ENCODE measurements at places on chromosomes 13 and 19.

DNA sequence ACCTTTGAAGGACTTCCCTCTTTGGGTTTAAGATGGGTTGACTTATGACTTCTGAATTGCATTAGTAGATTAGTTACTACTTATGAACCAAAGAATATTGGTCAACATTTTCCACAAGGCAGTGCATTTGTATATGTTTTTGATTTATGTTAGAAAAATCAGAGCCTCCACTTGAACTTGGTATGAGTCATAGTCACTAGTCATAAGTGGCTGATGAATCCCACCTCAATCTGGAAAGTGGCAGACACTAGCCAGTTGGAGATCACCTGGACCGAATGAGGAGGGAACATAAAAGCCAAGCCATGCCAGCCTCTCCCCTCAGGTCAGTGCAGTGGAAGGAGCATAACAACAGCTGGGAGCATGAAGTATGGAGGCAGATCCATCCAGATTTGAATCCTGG, 39.3 kb upstream of the SPART start:
- DNase-seq = no peak

GRCh38 chr19:38139122-38139521, 84.9 kb downstream of the DPF1 start:
- no peak for DNase-seq

DNA sequence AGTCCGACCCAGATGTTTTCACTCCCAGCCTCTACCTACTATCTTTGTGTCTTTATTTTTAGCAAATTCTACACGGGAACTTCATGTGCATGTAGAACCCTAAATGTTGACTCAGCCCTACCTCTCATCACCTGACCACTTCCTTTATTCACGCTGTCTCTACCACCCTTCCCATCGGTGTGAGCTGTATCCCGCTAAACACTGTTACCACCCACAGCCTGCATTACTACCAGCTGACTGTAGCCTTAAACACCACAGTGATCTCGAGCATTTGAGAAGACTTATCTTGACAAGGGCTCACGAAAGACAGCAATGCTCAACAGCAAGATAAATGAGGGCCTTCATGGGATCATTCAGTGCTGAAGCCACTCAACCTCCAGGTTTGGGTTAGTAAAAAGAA, 15.1 kb downstream of the NCR1 start:
- no peak for DNase-seq

DNA sequence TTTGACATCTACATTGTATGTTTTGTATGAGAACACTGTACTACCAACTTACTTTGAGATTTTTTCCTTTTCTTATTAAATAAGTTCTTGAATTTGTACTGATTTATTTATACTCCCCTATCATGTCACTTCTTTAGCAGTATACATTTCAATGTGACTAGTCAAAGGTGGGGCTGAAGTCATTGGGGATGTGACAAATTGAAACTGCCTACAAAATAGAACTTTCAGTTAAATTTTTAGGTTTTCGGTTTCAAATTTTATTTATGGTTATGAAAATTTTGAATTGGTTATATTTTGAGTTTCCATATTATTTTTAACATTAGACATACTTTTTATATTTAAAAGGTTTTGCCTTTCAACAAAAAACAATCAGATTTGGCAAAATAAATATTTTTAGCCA, 221.6 kb downstream of the NBEA start:
- no peak for DNase-seq

GRCh38 chr13:76091076-76091475, 454.9 kb downstream of the LMO7 start:
- no peak for DNase-seq

- DNase-seq = peak; percentile 28
These were observed 13.5 kb downstream of the ARL11 start for GRCh38 chr13:49641801-49642291.

GRCh38 chr13:81639984-81640582, 1299.2 kb upstream of the SPRY2 start:
- DNase-seq = no peak

DNA sequence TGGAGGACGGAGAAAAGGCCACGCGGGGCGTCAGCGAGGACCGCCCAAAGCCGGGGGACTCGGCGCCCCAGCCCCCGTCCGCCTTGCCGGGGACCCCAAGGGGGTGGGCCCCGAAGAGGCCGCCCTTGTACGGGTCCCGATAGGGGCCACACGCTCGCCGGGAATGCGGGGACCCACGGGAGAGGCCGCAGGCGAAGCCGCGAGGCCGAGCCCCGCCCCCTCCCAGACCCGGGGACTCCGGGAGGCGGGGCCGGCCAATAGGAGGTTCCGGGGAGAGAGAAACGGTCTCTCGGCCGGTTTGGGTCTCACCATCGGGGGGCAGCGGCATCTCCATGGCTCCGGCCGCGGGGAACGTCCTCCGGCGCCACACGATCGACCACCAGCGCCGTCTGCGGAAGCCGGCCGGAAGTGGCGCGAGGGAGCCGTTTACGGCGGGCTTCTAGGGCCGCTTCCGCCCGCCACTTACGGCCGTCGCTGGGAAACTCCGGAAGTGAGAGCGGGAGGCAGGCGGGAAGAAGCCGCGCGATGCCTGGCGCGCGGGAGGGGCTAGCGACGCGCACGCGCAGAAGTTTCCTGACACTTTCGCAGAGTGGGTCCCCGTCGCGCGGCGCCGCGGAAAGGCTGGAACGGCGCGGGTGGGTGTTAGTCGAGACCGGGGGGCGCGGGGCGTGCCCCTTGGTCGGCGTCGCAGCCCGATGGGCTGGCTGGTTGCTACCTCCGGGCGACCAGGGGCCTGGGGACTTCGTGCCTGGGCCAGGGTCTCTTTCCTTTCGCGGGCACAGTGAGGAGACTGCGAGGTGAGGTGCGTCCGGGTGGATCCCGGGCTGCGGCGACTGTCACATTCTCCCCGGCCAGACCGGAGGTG, at the start of gene CHERP:
Gene CHERP (minus strand): TSS at position 393 of the 865 bp plus-strand sequence. CDS start 59 bp downstream, at position 334.
- DNase-seq = peak; percentile 49

GRCh38 chr19:14416817-14417231, 2.3 kb downstream of the DDX39A start:
- no peak for DNase-seq

DNA sequence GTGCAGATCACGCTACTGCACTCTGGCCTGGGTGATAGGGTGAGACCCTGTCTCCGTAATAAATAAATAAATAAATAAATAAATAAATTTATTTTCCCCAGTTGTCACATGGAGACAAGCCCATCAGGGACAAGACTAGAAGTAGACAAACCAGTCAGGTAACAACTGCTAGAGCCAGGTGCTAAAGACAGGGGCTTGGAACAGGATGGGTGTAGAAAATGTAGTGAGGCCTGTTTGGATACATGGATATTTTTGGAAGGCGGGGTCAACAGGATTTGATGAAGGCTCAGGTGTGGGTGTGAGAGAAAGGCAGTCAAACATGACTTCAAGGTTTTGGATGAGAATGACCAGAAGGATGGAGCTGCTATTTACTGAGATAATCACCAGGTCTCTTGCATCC, 27.7 kb upstream of the TPM4 start:
- DNase-seq = no peak

- no peak for DNase-seq
These were observed 11.1 kb downstream of the ZC3H4 start for GRCh38 chr19:47102346-47103060.

DNA sequence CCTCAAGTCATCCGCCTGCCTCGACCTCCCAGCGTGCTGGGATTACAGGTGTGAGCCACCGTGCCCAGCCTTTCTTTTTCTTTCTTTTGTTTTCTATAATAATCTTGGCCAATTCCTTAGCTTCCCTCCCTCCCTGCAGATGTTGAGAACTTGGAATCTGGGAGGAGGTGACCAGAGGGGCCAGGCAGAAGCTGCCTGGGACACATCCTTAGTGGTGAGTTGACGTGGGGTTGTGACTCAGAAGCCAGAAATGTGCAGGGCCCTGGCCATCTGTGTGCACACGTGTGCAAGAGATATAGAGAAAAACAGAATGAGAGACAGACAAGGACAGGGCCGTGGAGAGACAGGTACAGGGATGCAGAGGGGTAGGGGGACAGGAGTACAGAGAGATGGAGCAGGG, 154.3 kb downstream of the SIPA1L3 start:
- peak; percentile 85 for DNase-seq

GRCh38 chr19:305240-306150, 14.3 kb upstream of the PLPP2 start:
- DNase-seq = no peak

DNA sequence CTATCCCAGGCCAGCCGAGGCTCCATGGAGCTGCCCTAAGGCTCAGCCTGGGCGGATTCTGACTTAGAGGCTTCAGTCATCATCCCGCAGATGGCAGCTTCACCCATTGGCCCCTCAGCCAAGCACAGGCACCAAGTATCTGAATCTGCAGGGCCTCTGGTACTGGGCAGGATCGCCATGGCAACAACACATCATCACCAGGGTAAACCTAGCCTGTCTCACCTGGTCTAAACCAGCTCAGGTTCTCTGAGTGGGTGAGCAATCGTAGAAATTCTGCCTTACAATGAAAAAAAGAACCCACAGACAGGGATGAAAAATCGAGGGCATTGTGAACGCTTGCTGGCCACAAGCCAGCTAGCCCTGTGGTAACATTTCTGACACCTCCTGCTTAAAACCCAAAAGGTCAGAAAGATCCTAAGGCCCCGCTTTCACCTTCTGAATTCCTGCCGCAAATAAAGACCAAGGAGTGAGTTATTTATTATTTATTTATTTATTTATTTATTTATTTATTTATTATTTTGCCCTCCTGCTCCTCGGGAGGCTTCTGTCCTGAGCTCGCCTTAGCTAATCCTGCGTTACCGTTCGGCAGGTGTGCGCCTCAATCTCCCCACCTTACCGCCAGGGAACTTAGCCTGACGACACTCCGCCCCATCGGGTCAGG, 12.0 kb upstream of the CEACAM21 start:
- DNase-seq = no peak

DNA sequence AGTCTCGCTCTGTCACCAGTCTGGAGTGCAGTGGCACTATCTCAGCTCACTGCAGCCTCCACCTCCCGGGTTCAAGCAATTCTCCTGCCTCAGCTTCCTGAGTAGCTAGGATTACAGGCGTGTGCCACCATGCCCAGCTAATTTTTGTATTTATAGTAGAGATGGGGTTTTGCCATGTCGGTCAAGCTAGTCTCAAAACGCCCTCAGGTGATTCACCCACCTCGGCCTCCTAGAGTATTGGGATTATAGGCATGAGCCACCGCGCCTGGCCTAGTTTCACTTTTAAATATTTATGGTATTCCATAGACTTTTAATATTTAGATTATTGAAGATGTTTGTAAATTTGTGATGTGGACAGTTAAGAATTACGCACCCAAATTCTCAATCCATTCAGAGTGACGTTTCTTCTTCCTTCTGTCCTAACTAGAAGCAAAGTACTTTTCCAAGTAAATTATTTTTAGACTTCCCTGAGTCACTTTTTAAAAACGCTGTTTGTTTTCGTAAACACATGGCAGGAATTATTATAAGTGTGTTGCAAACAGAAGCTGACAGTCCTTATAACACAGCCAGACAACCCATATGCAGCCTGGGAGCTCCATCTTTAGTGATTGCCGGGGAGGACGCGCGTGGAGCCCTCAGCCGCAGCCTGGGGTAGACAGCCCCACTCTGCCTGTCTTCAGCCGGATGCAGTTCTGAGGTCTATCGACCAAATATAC, 131.7 kb downstream of the ATP11A start:
- DNase-seq = no peak

- DNase-seq = no peak
These were observed 205.7 kb downstream of the MYO16 start for GRCh38 chr13:108835083-108835482.

- DNase-seq = no peak
These were observed at the start of gene USHBP1 for GRCh38 chr19:17264641-17264979. USHBP1 (minus strand) TSS chr19:17264745; CDS start chr19:17264299, 446 bp downstream.

GRCh38 chr19:13398182-13398581, 108.1 kb downstream of the CACNA1A start:
- DNase-seq = no peak

- no peak for DNase-seq
These were observed 27.7 kb upstream of the ARGLU1 start for GRCh38 chr13:106595625-106596024.

GRCh38 chr19:56245121-56245740, 27.3 kb upstream of the EDDM13 start:
- DNase-seq = peak; percentile 41

DNA sequence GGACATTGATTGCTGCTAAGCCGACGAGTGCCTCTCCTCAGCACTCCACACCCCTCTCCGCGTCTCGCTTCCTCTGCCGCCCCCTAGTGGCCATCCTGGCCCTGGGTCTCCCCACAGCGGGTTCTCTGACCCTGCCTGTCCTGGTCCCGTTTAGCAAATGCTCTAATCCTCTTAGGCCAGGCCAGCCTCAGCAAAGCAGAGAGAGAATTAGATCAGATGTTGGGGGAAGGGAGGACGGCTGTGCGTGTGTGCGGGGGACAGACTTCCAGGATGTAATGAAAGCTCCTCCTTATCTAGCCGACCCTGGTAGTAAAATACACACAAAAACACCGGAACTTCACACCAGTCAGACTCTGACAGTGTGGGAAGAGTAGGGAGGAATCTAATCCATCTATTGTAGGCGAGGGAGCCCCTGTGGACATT, 4.5 kb downstream of the TPRX2 start:
- DNase-seq = no peak

- DNase-seq = no peak
These were observed 2.1 kb downstream of the CLEC4G start for GRCh38 chr19:7729831-7730285.

GRCh38 chr13:112143046-112143752, 76.2 kb downstream of the SOX1 start:
- DNase-seq = no peak

DNA sequence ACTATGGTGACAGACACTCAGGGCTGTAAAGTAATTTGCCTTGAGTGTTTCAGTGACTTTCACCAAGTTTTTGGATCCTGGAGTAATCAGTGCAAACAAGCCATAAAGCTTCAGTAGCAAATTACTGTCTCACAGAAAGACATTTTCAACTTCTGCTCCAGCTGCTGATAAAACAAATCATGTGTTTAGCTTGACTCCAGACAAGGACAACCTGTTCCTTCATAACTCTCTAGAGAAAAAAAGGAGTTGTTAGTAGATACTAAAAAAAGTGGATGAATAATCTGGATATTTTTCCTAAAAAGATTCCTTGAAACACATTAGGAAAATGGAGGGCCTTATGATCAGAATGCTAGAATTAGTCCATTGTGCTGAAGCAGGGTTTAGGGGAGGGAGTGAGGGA, 9.4 kb downstream of the ARGLU1 start:
- no peak for DNase-seq

DNA sequence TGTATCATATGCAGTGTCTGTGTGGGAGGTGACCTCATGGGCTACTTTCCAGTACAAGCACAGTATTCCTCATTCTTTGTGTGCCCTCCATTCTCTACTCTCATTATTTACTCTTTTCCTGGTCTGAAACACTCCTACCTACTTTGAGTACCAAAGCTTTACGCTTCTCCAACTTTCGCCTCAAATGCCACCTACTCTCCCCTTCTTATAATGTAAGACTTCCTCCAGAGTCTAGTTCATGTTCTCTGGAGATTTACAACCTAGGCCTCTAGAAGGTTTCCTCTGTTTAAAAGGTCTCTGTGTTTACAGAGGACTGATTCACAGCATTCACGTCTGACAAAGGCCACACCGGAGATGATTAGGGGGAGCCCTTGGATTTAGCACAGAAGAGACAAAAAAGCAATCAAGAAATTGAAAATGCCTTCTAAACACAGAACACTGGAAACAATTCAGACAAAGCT, 302.0 kb downstream of the KLF12 start:
- DNase-seq = no peak

- DNase-seq = no peak
These were observed 114.4 kb upstream of the IRS2 start for GRCh38 chr13:109900741-109901140.
